ENCODE measurements at places on chromosomes 13 and 19.

GRCh38 chr19:41551212-41551610 lies 24.8 kb upstream of the CEACAM21 start:
- DNase-seq = no peak

DNA sequence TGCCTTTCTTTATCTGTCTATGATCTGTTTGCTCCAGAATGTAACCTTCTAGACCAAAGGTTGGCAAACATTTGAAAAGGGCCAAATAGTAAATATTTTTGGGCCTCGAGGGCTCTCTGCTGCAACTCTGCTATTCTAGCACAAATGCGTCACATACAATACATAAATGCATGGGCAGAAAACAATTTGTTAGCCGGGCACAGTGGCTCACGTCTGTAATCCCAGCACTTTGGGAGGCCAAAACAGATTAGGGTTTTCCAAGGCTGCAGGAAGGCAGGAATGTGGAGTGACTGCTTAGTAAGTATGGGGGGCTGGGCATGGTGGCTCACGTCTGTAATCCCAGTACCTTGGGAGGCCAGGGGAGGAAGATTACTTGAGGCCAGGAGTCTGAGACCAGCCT lies 21.9 kb upstream of the EVI5L start:
- DNase-seq = no peak

- DNase-seq = no peak
Observed at GRCh38 chr13:45943965-45944364, 92.4 kb upstream of the SIAH3 start.

DNA sequence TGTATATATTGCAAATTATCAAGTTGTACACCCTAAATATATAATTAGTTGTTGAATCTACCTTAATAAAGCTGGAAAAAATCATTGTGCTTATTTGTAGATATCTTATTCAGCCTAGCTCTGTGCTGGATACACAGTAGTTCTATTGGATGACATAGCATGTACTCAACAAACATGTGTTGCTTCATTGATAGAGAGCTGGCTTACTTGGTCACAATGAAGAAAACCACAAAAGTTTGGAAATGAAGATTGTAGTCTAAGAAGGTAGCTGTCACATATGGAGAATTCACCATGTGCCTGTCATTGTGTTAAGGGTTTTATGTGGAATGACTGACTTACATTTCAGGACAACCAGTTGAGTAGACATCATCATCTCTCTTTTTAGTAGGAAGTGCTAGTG lies 278.9 kb downstream of the LMO7 start:
- DNase-seq = no peak

GRCh38 chr13:101415358-101416174 lies 742 bp downstream of the NALCN start:
- no peak for DNase-seq

GRCh38 chr13:97441368-97441767 lies 7.4 kb downstream of the RAP2A start:
- no peak for DNase-seq

DNA sequence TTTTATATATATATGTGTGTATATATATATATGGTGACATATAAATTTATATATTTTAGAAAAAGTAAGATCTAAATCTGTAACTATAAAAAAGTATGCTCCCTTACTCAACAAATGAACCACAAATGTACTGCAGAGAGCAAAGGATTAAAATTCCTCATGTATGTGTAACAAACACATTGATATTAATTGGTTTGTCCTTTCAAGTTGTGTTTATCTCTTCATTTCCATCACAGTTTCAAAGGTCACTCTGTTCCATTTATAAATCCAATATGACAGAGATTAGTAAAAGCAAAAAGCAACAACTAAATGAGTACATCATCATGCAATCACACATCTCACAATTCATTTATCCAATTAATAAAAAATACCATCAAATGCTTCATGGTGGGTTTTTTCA lies 247.9 kb downstream of the DACH1 start:
- no peak for DNase-seq

- DNase-seq = no peak
Observed at GRCh38 chr13:27982361-27982760, 6.1 kb downstream of the URAD start.

GRCh38 chr19:32318884-32319520 lies 26.4 kb upstream of the ZNF507 start:
- no peak for DNase-seq

GRCh38 chr13:44649834-44650233 lies 73.7 kb upstream of the TSC22D1 start:
- no peak for DNase-seq

- DNase-seq = peak; percentile 79
Observed at GRCh38 chr19:7680606-7681339, at the start of gene TRAPPC5. Gene TRAPPC5, plus strand, starts transcription at chr19:7680833. Its CDS starts 1,421 bp downstream, at chr19:7682254.

GRCh38 chr19:39499932-39500331 lies 1.2 kb downstream of the DLL3 start:
- DNase-seq = no peak

- no peak for DNase-seq
Observed at GRCh38 chr13:46119883-46120614, 15.2 kb upstream of the CPB2 start.

- DNase-seq = no peak
Observed at GRCh38 chr19:15675560-15675959, 2.7 kb downstream of the CYP4F12 start.

DNA sequence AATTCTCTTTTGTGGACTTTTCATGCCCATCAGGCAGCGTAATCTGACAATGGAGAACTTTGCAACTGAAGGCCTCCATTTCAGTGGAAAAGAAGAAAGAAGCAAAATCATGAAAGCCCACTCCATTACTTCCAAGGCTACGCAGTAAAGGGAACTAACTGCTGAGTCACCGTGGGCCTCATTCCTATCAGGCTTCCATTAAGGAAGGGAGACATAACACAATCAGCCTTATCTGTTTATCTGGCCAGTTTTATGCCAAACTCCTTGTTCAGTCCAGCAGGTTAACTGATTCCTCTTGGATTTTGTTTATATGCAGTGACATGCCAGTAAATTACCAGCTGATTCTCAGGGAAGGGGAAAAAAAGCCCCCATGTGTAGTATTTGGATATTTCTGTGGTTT lies 56.8 kb upstream of the KATNAL1 start:
- DNase-seq = no peak

GRCh38 chr19:14434543-14435319 lies 1.6 kb downstream of the PKN1 start:
- peak; percentile 54 for DNase-seq
